NCI-H748 treated with DMSO at 0.1 percent for 48 hours (cell line): ENCODE measurements at places on chromosomes 1 and 21.

- DNase-seq: no peak
These were observed 203.3 kb upstream of the IVNS1ABP start for GRCh38 chr1:185520188-185520920.

GRCh38 chr21:46056450-46056903, 41.4 kb upstream of the COL6A2 start:
- DNase-seq: no peak

- DNase-seq: no peak
These were observed 348.5 kb downstream of the PTPRU start for GRCh38 chr1:29584776-29585175.

- no peak for DNase-seq
These were observed 149.0 kb upstream of the C1orf87 start for GRCh38 chr1:60222360-60223115.

GRCh38 chr1:221632072-221632471, 109.8 kb downstream of the DUSP10 start:
- no peak for DNase-seq

DNA sequence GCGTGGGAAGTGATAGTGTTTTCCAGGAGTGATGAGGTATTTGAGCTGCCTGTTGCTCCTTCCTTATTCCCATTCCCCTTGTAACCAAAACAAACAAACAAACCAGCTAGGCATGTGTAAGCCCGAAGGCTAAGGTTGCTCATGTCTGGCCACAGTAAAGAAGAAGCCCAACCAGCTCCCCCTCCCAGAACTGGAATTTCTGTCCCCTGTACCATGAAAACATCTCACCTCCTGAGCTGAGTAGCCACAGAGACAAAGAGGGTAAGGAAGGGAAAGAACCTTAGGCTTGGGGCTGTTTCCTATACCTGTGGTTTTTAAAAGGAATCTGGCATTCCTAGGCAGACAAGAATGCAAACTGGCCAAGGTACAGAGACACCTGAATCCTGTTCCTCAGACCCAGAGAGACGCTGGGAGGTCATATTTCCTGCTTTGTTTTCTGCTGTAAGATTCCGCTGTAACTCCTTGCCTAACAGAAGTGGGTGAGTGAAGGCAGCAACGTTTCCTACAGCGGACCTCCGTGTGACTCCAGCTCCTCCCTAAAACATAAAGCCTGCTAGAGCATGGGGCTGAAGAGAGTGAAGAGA, 41.7 kb upstream of the RAB4A start:
- DNase-seq: no peak

DNA sequence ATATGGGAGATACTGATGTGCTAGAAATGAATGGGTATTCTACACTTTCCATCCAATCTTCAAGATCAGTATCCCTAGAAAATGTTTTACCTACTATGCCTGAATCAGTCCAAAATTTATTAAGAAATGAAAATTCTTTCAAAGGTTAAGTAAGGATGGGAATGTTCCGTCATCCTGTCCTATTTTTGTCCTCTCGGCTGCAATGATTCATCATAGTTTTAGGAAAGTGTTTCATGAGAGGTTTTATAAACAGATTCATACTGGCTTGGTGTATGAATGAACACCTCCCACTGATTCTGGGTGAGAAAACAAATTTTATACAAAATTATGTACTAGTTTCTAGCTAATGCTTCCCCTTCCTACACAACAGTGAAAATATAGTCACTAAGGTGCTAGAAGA, 504.6 kb upstream of the NR5A2 start:
- DNase-seq: no peak

- DNase-seq: no peak
These were observed 71.1 kb upstream of the EXO1 start for GRCh38 chr1:241776911-241777310.

GRCh38 chr1:162456323-162456722, 41.3 kb upstream of the UHMK1 start:
- DNase-seq: no peak

GRCh38 chr1:44811234-44811633, 2.9 kb downstream of the BTBD19 start:
- DNase-seq: no peak

GRCh38 chr1:82215056-82215852, 414.5 kb downstream of the ADGRL2 start:
- no peak for DNase-seq

GRCh38 chr1:155128755-155129473, 1.2 kb downstream of the EFNA1 start:
- no peak for DNase-seq

GRCh38 chr1:42815941-42816584, 859 bp upstream of the ERMAP start:
- DNase-seq: peak; percentile 100

DNA sequence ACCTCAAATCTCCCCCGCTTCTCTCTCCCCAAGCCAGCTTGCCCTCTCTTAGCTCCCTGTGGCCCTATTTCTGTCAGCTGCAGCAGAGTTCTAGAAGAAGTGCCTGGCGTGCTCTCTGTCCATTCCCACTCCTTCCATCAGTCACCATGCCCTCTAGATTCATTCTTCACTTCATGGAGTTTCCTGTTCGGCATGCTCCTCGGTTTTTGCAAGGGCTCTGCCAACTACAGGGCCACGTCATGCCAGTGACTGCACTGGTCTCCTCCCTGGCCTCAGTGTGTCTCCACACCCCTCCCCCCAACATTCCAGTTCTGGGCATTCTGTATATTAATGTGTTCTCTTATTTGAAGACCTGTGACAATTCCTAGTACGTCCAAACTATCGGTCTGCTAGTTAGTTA, 113.9 kb downstream of the SLC45A1 start:
- no peak for DNase-seq

- DNase-seq: no peak
These were observed 19.3 kb downstream of the PHGDH start for GRCh38 chr1:119731060-119731459.

- peak; percentile 58 for DNase-seq
These were observed 42.8 kb downstream of the ACP6 start for GRCh38 chr1:147627435-147628110.

GRCh38 chr1:48718705-48719104, 58.0 kb downstream of the BEND5 start:
- DNase-seq: no peak

- no peak for DNase-seq
These were observed 11.5 kb downstream of the SLC44A3 start for GRCh38 chr1:94831641-94832040.

DNA sequence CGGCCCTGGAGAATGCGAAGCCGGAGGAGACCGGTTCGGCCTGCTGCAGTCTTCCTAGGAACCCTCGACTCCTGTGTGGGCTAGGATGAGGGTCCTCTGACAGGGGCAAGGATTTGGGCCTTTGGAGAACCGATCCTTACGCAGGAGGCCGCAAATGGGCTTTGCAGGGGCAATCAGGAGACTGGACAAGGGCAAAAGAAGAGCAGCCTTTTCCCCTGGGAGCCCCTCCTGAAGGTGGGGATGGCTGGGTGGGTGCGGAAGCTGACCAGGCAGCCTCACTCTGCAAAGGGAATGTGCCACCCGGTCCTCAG, 111.7 kb downstream of the NAV1 start:
- no peak for DNase-seq

DNA sequence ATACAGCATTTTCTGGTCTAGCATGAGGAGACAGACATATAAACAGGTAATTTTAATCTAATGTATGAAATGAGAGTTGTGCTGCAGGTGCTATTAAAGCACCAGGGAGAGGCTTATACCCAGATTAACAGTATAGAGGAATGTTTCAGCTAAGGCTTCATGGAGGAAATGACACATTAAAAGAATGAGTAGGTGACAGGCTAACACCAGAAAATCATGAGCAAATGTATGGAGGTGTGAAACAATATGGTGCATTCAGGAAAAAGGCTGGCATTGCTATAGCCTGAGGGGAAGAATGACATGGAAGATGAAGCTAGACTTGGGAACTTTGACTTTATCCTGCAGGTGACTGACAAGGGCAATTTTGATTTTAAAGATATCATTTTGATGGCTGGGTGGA, 7.0 kb downstream of the ARPC5 start:
- no peak for DNase-seq

- no peak for DNase-seq
These were observed 49.7 kb downstream of the SLX9 start for GRCh38 chr21:44989537-44989886.

DNA sequence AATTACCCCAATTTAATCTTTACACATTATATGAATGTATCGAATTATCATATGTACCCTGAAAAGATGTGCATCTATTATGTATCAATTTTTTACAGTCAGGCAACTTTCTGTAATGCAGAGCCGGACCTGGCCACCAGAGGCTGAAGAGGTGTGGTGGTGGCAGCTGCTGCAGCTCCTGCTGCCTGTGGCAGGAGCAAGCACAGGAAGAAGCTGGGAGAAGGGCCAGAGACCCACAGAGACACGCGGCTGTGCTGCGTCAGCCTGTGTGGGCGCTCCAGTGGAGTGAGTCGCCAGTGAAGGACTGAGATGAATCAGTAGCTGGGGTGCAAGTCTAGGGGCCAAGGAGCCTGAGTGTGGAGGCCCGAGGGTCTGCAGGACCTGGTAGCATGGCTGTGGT, 74.3 kb upstream of the COG2 start:
- DNase-seq: no peak

GRCh38 chr1:12561121-12561520, 56.9 kb downstream of the DHRS3 start:
- no peak for DNase-seq

- peak; percentile 52 for DNase-seq
These were observed 33.6 kb downstream of the SPAG17 start for GRCh38 chr1:118151312-118151937.

DNA sequence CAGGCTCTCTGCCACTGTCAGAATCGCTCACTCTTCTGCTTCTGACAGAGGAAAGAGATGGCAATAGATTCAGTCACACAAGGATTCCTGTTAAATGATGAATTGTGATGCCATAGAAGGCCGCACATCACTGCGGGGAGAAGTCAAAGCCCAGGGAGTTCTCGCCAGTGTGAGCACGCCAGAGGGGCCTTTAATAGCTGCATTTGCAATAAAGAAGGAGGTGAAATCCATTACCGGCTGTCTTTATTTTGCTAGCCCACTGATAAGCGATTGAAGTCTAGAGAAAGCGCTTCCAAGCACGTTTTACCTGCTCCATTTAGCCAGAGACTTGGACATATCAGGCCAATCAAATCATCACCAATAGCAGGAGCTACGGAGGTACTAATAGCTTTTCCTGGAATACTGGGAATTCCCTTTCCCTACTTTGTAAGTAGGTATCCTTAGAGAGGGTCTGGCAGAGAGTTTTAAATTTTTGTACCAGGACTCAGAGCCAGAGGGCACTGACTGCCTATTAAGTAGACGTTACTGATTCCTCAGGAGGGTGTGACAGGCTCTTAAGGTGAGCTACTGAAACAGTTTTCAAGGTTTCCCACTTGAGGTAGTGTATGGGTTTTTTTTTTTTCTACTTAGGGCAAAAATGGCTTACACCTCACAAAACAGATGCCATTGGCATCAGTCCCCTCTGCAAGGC, 10.2 kb upstream of the TARBP1 start:
- DNase-seq: no peak

DNA sequence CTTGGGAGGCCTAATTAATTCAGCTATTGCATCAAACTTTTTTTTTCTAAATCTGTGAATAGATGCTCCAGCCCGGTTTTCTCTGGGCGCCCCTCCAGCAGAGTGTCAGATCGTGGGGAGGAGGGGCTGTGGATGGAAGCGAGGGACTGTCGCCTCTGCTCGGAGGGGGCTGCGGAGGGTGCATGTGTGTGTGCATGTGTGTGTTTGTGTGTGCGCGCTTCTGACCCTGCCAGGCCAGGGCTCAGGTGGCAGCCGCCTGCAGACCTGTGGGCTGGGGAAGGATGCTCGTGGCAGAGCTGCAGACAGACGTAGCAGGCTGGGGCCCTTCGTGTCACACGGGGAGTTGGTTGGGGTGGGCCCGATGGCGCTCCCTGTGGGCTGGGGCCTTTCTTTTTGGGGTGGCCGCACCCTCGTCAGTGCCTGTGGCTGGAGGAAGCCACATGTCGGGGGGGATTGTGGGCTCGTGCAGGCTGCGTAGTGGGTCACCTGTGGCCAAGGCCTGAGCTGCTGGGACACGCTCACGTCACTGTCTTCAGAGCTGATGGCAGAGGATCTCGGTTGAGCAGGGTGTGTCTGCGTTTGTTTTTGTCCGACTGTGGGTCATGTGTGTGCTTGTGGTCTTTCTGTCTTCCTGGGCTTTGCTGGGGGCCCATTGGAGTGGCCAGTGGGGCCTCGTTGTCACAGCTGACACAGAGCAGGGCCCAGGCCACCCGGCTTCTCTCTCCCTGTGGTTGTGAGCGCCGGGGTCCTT, 2.8 kb downstream of the SKI start:
- DNase-seq: no peak

GRCh38 chr1:3746830-3747521, 5.3 kb upstream of the CCDC27 start:
- peak; percentile 57 for DNase-seq

- DNase-seq: no peak
These were observed 50.3 kb downstream of the GPR161 start for GRCh38 chr1:168086438-168086837.

- DNase-seq: no peak
These were observed 28.1 kb upstream of the RNF19B start for GRCh38 chr1:32992489-32993323.

DNA sequence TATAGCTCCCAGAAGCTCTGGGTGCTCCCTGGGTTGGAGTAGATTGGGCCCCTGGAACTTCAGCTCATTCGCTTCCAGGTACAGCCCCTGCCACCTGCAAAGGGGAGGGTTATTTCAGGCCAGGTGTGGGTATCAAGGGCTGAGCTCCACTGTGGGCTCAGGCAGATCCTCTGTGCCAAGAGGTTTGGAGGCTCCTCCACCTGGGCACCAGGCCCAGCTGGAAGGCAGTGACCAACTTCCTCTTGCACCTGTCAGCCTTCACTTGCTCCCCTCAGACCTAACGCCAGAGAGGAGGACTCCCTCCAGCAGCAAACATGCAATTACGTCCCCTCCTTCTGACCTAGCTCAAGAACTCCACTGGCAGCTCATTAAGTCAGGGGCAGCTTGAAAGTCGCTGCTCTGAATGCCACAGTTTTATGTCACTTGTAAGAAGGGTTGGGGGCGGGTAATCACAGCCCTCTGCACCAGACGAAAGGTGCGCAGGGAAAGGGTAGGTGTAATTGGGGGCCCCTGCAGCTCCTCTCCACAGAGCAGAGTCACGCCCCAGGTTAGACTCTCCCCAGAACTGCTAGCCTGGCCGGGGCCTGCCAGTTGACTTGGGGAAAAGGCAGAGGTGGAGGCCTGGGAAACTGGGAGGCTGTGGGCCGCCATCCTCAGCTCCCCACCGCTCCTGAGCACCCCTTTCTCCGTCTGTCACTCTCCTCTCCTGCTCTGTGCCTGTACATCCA, 125.0 kb upstream of the TMPRSS2 start:
- no peak for DNase-seq

- peak; percentile 94 for DNase-seq
These were observed 99.9 kb upstream of the SOD1 start for GRCh38 chr21:31559368-31560119.

DNA sequence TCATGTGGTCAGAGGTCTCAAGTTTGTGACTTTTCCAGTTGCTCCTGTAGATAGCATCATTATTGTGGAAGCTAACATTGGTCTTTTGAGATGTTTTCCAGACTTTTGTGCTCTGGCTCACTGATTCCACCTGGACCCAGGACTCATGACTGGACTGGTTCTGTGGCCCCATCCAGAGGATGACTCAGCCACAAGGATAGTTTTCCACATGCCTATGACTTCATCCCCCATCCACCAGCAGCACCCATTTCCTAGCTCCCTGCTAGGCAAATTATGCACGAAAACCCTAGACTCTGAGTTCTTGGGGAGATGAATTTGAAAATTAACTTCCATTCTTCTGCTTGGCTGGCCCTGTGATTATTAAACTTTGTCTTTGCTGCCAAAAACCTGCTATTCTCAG, 949.3 kb downstream of the MRPL39 start:
- DNase-seq: no peak
